SJCRH30 (cell line): ENCODE measurements at places on chromosomes 2 and 18. TPM values are rescaled to one million over a fixed set of nuclear protein-coding genes. Genes with fewer than 3 reads are reported as not detected.

DNA sequence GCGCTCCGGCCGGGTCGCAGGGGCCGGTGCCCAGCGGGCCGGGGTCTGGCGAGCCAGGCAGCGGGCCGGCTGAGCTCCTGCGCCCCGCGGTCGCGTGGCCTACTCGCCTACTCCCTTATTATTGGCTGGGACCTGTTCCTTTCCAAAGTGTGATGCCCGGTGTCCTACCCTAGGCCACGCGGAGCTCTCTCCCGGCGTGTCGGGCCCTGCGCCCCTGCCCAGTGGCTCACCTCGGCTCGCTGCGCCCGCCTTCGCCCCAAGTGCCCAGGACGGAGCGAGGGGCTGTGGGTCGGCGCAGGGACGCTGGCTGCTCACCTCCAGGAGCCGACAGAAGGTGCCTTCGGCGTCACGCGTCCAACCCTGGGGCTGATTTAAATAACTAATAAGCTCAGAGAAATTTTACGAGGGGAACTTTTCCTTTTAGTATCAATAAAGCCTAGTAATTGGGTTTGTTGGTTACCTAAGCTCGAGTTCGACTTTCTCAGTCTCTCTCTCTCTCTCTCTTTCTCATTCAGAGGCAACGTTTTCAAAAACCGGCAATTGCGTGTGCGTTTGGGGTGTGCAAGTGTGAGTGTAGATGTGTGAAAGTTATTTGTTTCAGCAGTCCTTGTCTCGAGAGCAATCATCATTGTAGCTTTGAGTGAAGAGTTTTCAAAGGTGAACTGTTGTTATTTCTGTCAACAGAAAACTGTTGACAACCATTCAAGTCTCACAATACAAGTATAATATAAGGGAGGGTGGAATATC is 7.0 kb upstream of the SATB2 start:
- DNase-seq = no peak
- no peak overlapping the region for H3K4me3 ChIP-seq
- H3K27ac ChIP-seq = no peak overlapping the region
- no peaks in the 10 kb centered on the region for H3K27me3 ChIP-seq
- H3K4me1 ChIP-seq = no peaks in the 10 kb centered on the region

Gene WDSUB1
- 7.9 and 8.6 TPM in 2 replicates for total RNA-seq

Gene GREB1
- total RNA-seq = 0.12 and 0.38 TPM in 2 replicates

- no peak overlapping the region for H3K4me3 ChIP-seq
- no peaks in the 10 kb centered on the region for H3K27me3 ChIP-seq
- peaks cover 14% of the 10 kb centered on the region for H3K4me1 ChIP-seq
These were observed 16.2 kb downstream of the CYP26B1 start for GRCh38 chr2:72131371-72131891.

Gene TFCP2L1
- total RNA-seq = 0.05 and 0.08 TPM in 2 replicates

DNA sequence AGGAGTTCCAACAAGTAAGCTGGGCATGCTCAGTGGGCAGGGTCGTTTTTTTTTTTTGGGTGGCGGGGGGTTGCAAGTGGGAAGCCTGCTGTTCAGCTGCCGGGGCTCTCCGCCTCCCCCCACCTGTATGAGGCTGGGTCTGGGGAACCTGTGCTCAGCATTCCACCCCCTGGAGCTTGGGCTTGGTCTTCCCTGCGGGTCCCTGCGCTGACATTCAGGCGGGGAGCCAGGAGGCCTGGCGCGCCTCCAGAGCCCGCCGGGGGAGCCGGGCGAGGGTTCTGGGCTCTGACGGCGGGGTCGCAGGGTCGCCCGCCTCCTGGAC is 822 bp upstream of the GPD2 start:
- peak overlapping the region; percentile 52 for H3K4me3 ChIP-seq
- H3K27me3 ChIP-seq = no peaks in the 10 kb centered on the region
- peak overlapping the region; percentile 79 for H3K27ac ChIP-seq
- H3K4me1 ChIP-seq = no peaks in the 10 kb centered on the region
- DNase-seq = no peak

DNA sequence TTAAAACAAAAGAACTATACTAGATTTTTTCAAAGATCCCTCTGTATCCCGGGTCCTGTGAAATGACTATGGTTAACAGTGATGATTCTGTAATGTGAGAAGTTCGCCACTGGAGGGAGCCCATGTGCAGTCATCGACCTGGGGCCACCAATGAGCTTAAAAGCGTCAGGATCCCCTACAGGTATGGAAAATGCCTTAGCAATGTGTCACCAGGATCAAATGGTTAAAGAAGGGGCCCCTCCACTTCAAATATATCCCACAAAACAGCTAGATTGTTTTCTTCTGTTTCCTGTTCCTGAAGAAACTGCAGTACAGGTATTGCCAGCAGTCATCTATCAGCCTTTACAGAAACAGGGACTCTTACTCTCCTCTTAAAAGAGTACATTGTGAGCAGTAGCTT is 15.3 kb downstream of the CHRNA1 start:
- no peaks in the 10 kb centered on the region for H3K27me3 ChIP-seq
- H3K36me3 ChIP-seq = peaks cover 73% of the 10 kb centered on the region
- DNase-seq = peak; percentile 59
- no peak overlapping the region for H3K27ac ChIP-seq

Gene ANKRD30BL
- total RNA-seq = not detected in 2 replicates

Gene TWIST2
- not detected in 2 replicates for total RNA-seq

DNA sequence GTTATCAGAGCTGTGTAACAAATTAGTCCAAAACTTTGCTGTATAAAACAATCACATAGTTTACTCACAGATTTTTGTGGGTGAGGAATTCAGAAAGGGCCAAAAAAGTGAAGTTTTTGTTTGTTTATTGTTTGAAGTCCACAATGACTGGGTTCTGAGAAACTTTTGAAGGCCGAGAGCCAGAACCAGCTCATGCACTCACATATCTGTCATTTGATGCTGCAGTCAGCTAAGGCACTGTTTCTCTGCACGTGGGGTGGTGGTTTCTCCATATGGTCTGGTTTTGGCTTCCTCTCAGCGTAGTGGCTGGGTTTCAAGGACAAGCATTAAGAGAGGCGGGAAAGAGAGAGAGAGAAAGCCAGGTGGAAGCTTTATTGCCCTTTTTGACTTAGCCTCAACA is 131.8 kb downstream of the TWIST2 start:
- no peak for DNase-seq
- no peak overlapping the region for H3K4me3 ChIP-seq
- H3K27ac ChIP-seq = no peak overlapping the region
- H3K4me1 ChIP-seq = no peaks in the 10 kb centered on the region
- no peaks in the 10 kb centered on the region; the same call in 1 of the 2 replicates for H3K27me3 ChIP-seq
- H3K36me3 ChIP-seq = no peaks in the 10 kb centered on the region

GRCh38 chr2:122532072-122532344 is 776.6 kb downstream of the TSN start:
- no peaks in the 10 kb centered on the region for H3K36me3 ChIP-seq
- DNase-seq = no peak
- no peak overlapping the region for H3K4me3 ChIP-seq
- H3K27ac ChIP-seq = no peak overlapping the region
- H3K27me3 ChIP-seq = no peaks in the 10 kb centered on the region; the same call in 1 of the 2 replicates

DNA sequence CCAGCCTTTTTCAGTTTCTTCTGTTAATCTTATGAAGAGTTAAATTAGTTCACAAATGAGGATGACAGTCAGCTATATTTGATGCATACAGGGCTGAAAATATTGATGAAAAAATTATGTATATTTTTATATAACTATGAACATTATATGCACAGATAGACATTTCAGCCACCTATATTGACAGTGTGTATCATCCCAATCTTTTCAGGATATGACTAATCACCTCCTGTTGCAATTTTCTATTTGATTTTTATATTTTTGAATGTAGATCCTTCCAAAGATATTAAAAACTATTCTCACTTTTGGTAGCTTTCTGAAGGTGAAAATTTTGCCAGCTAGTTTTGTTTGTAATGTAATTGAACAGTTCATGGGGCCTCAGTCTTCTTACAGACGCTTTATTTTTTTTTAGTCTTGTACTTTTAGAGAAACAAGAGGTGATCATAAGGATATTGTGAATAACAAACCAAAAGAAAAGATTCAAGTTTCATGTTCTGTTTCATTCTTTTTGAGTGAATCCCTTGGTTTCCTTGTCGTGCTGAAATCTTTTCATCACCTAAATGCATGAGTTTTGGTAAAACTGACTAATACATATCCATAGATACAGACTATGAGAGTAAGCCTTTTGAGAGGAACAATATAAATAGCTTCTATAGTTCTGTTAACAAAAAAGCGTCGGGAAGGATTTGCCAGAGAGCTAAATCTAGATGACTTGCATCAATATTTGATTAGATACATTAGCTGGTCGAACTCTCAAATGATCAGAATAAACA is 123.1 kb downstream of the ARHGAP15 start:
- no peak for DNase-seq
- H3K4me1 ChIP-seq = no peaks in the 10 kb centered on the region
- H3K27me3 ChIP-seq = no peaks in the 10 kb centered on the region
- H3K27ac ChIP-seq = no peak overlapping the region
- H3K36me3 ChIP-seq = no peaks in the 10 kb centered on the region
- no peak overlapping the region for H3K4me3 ChIP-seq

DNA sequence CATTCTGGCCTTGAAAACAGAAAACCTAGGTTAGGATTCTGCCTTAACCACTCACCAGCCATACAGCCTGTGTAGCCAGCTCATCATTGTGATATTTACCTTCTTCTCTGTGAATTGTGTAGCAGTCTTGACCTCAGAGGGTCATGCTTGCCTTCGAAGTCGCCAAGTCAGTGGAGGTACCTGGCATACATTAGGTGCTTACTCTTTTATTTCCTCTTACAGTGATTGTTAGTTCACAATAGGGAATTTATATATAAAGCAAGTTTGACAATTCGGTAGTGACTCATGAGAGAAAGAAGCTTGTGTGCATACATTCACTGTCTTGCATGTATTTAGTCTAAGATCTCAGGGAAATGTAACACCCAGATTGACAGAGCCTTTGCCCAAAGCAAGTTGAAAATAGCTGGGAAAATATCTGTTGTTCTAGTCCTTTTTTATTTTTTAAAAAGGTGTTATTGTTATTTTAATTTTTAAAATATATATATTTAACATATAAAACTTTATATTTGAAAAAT is 290.6 kb downstream of the PTGR3 start:
- no peaks in the 10 kb centered on the region for H3K4me1 ChIP-seq
- H3K4me3 ChIP-seq = no peak overlapping the region
- no peaks in the 10 kb centered on the region for H3K27me3 ChIP-seq
- no peaks in the 10 kb centered on the region for H3K36me3 ChIP-seq
- H3K27ac ChIP-seq = no peak overlapping the region

Gene ABHD1
- not detected in 2 replicates for total RNA-seq

DNA sequence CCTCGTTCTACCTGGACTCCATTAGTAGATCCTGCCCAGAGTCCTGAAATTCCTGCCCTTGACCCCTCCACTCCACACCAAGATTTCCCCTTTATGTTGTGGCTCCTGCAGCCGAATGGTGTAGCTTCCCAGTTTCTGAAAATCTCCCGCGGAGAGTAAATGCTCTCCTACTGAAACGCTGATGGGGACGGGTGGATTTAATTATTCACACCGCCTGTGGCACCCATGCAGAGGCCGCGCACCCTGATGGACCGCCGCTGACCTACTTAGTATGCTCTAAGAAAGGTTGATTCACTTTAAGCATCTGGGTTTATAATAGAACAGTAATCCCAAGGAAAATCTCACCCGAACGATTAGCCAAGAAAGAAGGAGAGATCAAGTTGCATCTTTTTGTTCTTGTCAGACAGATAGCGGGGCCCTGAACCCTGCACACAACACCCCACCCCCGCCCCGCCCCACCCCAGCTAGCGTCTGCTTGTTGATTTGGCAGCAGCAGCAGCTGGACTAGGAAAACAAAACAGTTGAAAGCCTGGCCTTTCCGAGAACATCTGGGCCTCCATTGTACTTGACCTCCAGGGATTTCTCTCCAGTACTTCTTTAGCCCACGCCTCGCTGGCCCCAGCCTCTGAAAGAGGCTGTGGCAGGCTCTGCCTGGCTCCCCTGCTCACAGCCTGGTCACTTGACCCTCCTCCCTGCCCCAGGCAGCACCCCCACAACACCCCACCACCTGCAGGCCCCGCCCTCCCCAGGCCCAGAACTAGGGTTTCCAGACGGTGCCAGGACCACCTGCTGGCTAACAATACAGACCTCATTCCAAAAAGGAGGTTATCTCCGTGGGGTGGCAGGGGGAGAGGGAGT is 53.6 kb downstream of the DPYSL5 start:
- H3K27me3 ChIP-seq = peaks cover 26% of the 10 kb centered on the region; the same call in 1 of the 2 replicates
- H3K27ac ChIP-seq = no peak overlapping the region
- no peaks in the 10 kb centered on the region for H3K36me3 ChIP-seq
- H3K4me3 ChIP-seq = no peak overlapping the region
- no peaks in the 10 kb centered on the region for H3K4me1 ChIP-seq

Gene CYP1B1
- total RNA-seq = not detected in 2 replicates

Gene HK2
- total RNA-seq = 38.4 and 38.8 TPM in 2 replicates

Gene LBX2
- 0.58 and 1.3 TPM in 2 replicates for total RNA-seq

DNA sequence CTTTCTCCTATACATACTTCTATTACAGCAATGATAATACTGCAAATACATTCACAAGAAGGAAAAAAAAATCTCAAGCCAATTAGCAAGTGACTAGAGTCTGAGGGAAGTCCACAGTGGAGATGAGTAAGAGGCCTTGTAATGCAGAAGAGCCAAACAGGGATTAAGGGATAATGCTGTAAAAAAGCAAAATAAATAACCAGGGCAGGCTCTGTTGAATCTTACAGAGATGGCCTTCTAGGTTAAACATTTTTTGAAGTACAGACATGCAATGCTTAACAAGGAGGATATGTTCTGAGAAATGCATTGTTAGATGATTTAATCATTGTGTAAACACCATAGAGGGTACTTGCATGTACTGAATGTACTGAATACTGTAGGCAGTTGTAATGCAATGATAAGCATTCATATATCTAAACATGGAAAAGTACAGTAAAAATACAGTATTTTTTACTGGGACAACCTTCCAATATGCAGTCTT is 122.1 kb upstream of the RMDN2 start:
- H3K4me1 ChIP-seq = peaks cover 47% of the 10 kb centered on the region
- no peaks in the 10 kb centered on the region for H3K36me3 ChIP-seq
- DNase-seq = peak; percentile 62
- H3K27ac ChIP-seq = peak overlapping the region; percentile 48
- H3K4me3 ChIP-seq = no peak overlapping the region

DNA sequence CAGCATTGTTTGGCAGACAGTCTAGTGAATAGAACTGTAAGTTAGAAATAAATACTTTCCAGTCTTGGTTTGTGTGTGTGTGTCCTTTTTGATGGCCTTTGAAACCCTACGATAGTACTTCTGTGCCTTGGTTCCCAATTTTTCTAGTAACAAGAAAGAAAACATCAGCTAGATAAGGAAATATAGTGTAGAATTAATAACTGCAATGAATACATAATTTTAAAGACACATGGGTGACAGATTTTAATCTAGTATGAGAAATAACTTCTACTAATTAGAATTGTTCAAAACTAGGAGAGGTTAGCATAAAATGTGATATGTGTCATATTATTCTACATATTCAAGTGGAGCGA is 44.5 kb upstream of the NEMP2 start:
- H3K4me1 ChIP-seq = peaks cover 28% of the 10 kb centered on the region
- no peak overlapping the region for H3K4me3 ChIP-seq
- H3K36me3 ChIP-seq = no peaks in the 10 kb centered on the region
- H3K27ac ChIP-seq = no peak overlapping the region; the same call in 1 of the 2 replicates
- no peaks in the 10 kb centered on the region for H3K27me3 ChIP-seq
